ENCODE measurements at places on chromosomes 7 and 10.

GRCh38 chr7:100632951-100633717, 8.2 kb downstream of the TFR2 start:
- DNase-seq: no peak

GRCh38 chr7:155797262-155798250, 14.7 kb downstream of the SHH start:
- no peak for DNase-seq

DNA sequence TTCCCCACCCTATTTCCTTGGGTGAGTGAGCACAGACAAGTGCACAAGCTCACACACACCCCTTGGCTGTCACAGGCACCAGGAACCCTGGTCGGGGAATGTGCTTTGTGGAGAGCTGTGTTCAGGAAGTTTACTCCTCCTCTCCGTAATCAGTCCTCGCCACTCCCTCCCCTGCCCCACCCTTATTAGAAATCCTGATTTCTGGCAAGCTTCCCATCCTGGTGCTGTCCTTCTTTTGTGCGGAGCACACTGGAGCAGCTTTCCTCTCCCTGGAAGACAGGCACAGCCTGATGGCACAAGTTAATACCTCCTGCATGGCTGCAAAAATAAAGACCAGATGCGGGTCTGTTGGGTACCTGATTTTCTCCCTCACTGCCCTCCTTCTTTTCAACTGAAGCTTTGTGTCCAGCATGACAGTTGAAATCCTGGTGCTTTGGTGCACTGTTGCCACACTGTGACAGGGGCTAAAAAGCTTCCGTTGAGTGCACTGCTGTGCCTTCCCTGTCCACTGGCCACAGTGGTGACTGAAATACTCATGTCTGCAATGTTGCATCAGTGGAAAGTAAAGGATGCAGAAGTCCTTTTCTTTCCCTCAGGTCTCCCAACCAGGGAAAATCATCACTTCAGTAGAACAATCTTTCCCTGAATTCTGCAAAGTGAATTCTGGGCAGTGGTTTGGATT, 55.0 kb downstream of the LRRC4 start:
- DNase-seq: no peak

GRCh38 chr7:11914645-11915044, 82.6 kb upstream of the THSD7A start:
- no peak for DNase-seq

GRCh38 chr10:48469516-48470020, 135.3 kb downstream of the ARHGAP22 start:
- DNase-seq: no peak

- DNase-seq: no peak
Observed at GRCh38 chr7:153422291-153423209, 629.6 kb upstream of the DPP6 start.

DNA sequence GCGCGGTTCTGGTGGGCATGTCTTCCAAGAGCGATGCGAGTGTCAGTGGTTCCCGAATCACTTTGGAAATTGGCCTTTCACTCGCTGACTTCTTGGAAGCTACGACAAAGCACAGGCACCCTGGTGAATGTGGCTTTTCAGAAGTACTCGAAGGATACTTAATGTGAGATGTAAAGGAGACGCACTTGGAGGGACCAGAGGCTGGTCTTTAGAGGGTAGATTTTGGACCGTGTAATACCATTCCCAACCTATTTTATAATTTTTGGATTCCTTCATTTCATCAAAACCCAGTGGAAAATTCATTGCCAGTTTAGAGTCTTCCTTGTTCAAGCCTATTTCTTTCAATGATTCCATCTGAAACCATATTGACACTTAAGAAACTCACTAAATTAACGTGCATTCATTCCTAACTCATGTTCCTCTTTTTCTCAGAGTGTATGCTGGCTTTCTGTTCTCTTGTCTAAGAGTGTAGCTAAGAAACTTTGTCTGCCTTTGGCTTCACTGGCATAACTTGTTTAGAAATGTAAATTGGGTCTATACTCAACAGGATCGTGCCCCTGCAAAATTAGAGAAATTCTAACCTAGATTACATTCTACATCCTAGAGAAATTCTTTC, 645 bp upstream of the COPG2 start:
- DNase-seq: peak; percentile 3

DNA sequence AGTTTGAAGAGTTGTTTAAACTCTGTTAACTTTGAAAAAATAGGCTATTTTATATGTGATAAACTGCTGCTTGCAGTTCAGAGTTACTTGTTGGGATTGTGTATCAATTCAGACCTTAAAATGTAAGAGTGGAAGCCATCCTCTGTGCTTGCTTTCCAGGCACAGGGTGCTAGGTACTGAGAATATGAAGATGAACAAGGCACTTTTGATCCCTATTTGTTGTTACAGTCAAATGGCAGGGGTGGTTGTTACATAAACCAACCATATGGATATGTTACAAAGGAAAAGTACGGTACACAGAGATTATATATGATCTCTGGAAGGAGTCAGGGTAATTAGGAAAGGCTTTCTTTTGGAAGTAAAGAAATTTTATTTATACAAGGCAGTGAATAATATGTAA, 63.8 kb downstream of the REEP3 start:
- no peak for DNase-seq

- DNase-seq: no peak
Observed at GRCh38 chr7:156585025-156585648, 55.4 kb upstream of the RNF32 start.

- no peak for DNase-seq
Observed at GRCh38 chr10:126242397-126243260, 145.6 kb downstream of the ADAM12 start.

GRCh38 chr7:86846494-86847190, 202.9 kb downstream of the GRM3 start:
- no peak for DNase-seq

GRCh38 chr7:55254242-55254595, 110.9 kb upstream of the LANCL2 start:
- DNase-seq: no peak
